ENCODE measurements at places on chromosomes 7 and 10. TPM values are rescaled to one million over a fixed set of nuclear protein-coding genes. Genes with fewer than 3 reads are reported as not detected.
A peak's percentile ranks its signal among the peaks of the same experiment; 100 is the strongest.

TMEM213 gene
- total RNA-seq, result not detected

GRCh38 chr10:44960088-44960460 is 472 bp downstream of the RASSF4 start:
- DNase-seq, result no peak
- no peaks in the 10 kb centered on the region for H3K27me3 ChIP-seq
- H3K27ac ChIP-seq, result peak overlapping the region; percentile 74
- H3K4me3 ChIP-seq, result peak overlapping the region; percentile 75
- no peaks in the 10 kb centered on the region for H3K36me3 ChIP-seq

DNA sequence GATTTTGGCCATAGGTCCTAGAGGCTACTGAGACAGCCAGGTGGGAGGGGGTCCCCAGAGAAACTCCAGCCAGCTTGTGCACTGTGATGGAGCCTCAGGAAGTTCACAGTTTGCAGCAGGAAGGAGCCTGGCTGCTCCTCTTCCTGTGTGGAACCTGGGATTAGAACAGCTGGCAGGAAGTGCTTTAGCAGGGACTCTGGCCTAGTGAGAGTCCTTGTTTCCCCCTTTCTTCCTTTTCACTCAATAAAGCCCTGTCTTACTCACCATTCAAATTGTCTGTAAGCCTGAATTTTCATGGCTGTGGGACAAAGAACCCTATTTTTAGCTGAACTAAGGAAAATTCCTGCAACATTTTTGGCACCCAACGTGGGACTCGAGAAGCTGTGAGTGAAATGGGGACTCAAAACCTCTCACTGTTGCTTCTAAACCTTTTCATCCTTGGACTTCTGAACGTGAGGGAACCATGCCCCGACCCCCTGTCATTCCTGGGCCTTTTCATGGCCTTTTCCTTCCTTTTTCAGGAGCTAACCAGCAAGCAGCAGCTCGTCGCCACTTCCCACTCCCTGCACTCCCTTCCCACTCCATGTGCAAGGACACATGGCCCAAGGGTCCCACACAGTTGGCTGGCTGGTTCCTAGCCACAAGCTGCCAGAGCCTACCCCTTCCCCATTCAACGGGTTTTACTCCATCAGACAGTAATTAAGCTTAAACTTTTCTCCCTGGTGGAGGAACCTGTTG is 32.8 kb upstream of the SORCS3 start:
- no peak overlapping the region for H3K4me3 ChIP-seq
- H3K4me1 ChIP-seq, result no peaks in the 10 kb centered on the region
- DNase-seq, result no peak
- no peaks in the 10 kb centered on the region for H3K36me3 ChIP-seq

GRCh38 chr7:77664715-77665114 is 31.5 kb upstream of the RSBN1L start:
- H3K27me3 ChIP-seq, result no peaks in the 10 kb centered on the region
- no peaks in the 10 kb centered on the region for H3K36me3 ChIP-seq
- no peak for DNase-seq
- H3K4me1 ChIP-seq, result no peaks in the 10 kb centered on the region
- no peak overlapping the region for H3K27ac ChIP-seq

- H3K27ac ChIP-seq, result no peak overlapping the region
- H3K4me3 ChIP-seq, result no peak overlapping the region
- H3K27me3 ChIP-seq, result no peaks in the 10 kb centered on the region
- H3K36me3 ChIP-seq, result no peaks in the 10 kb centered on the region
These were observed 77.2 kb downstream of the NEUROD6 start for GRCh38 chr7:31263338-31263737.

DNA sequence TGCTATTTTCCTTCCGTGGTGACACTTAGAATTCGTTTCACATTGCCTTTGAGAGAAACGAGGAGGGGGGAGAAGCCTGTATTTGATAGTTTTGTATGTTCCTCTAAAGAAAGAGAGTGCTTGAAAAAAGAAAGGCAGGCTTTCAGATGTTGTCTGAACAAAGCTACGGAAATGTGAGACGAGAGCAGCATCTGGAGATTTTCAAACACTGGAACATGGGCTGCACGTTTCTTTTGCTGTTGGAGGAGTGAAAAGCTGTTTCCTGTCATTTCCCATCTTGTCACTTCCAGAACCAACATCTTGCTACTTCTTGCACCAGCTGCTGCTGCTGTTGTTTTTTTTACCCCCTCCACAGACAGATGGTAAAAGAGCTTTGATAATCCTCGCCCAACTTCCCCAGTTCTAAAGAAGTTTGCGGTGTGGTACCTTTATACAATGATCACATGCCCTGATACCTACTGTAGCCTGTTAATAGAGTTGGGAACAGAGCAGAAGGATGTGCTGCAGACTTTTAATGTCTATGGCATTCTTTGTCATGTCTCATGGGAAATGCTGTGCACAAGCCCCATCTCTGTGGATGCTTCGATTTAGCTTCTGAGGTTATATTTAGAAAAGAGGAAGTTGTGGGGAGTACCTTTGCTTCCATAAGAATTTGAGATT is 408.1 kb downstream of the AUTS2 start:
- no peak for DNase-seq
- no peaks in the 10 kb centered on the region for H3K36me3 ChIP-seq
- H3K27me3 ChIP-seq, result no peaks in the 10 kb centered on the region
- no peaks in the 10 kb centered on the region for H3K4me1 ChIP-seq

GRCh38 chr10:112585960-112586359 is 138.9 kb downstream of the VTI1A start:
- H3K27me3 ChIP-seq, result no peaks in the 10 kb centered on the region
- no peak overlapping the region for H3K27ac ChIP-seq
- no peak for DNase-seq
- no peaks in the 10 kb centered on the region for H3K36me3 ChIP-seq
- no peak overlapping the region for H3K4me3 ChIP-seq

DNA sequence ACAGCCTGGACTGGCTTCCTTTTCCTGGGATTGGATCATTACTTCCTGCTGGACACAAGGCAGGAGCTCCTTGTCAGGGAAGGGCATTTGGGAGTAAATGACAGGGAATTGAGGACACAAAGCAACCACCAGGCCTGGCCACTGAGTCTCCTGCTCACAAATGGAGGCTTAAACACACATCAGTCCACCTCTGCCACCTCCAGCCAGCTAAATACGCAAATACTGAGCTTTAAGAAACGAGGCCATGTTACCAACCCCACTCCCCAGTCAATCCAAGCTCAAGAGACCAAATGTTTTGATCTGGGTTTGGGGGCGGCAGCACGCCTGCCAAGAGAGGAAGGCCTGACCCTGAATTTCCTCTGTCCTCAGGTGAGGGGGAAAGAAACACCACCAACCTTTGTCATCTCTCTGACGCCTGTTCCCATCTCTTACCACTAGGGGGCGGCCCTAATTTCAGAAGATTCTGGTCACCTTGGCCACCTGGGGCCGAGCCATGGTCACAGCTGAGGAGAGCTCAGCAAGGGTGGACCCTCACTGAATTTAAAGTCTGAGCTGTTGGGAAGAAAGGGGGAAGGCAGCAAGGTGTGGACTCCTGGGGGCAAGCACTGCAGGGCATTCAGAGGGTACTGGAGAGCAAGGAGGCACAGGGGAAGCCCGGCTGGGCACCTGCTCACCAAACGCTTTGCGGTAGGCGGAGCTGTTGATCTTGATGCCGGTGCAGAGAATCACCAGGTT is 16.5 kb downstream of the AIFM2 start:
- peak; percentile 68 for DNase-seq
- H3K4me3 ChIP-seq, result no peak overlapping the region
- H3K36me3 ChIP-seq, result no peaks in the 10 kb centered on the region
- no peaks in the 10 kb centered on the region for H3K27me3 ChIP-seq

DNA sequence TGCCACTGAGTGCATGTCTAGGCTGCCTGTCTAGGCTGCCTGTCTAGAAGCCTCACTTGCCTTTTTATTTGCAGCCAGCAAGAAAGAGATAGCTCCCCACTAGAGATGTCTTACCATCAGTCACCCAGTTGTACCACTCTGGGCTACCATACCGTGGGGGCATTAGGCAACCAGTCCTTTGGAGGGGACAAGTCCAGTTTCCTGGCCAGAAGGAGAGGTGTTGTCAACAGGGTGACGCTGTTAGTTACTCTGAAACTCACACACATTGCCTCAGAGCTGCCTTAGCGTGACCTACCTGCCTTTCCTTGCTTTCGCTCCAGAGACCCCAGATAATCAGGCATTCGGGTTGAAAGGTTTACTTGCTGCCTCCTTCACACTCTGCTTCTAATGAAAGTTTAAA is 155.4 kb downstream of the CELF2 start:
- no peaks in the 10 kb centered on the region for H3K4me1 ChIP-seq
- no peak overlapping the region for H3K4me3 ChIP-seq
- no peaks in the 10 kb centered on the region for H3K27me3 ChIP-seq
- H3K36me3 ChIP-seq, result no peaks in the 10 kb centered on the region

PRKG1 gene
- 16.6 TPM for total RNA-seq

DNA sequence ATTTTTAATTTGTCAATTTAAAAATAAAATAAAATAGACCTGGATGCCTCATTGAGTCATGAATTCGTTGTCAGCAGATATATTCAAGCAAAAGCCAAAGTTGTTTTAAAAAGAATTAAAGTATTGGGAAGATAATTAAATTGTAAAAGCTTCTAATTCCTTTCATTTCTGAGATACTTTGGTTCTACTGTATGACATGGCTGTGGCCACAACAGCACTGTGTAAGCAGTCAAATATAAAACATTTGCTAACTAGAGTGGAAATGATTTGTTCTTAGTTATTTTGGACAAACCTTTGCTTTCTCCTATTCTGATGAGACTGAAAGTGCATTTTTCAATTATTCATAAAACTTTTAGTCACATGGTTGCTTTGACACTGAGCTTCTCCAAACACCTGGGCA is 143.6 kb upstream of the FAM13C start:
- H3K36me3 ChIP-seq, result no peaks in the 10 kb centered on the region
- DNase-seq, result no peak
- no peak overlapping the region for H3K27ac ChIP-seq
- H3K4me1 ChIP-seq, result no peaks in the 10 kb centered on the region

ERV3-1 gene
- total RNA-seq, result 7.7 TPM

PTPN20 gene
- total RNA-seq, result 4.9 TPM

GIMAP6 gene
- 7.1 TPM for total RNA-seq

DNA sequence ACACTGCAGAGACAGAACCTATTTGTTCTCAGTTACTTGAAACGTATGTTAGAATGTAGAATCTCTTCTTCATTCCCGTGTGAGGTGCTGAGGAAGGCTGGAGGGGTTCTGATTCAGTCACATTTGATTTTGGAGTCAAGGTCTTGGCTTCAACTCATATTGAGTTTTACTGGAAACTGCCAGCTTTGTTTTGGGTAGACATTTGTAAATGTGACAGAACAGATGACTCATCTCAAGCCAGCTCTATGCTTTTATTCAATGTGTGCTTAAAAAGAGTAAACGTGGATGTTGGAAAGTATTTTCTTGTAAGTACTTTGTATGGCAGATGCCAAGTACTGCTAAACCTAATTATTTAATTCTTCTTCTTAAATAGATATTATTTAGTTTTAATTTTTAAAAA is 780.8 kb upstream of the C7orf33 start:
- no peaks in the 10 kb centered on the region for H3K36me3 ChIP-seq
- no peak overlapping the region for H3K4me3 ChIP-seq
- no peak overlapping the region for H3K27ac ChIP-seq
- H3K27me3 ChIP-seq, result no peaks in the 10 kb centered on the region

- H3K4me1 ChIP-seq, result no peaks in the 10 kb centered on the region
- no peak overlapping the region for H3K4me3 ChIP-seq
- peak; percentile 82 for DNase-seq
- no peak overlapping the region for H3K27ac ChIP-seq
These were observed 11.1 kb downstream of the STEAP1B start for GRCh38 chr7:22488643-22489462.

DNA sequence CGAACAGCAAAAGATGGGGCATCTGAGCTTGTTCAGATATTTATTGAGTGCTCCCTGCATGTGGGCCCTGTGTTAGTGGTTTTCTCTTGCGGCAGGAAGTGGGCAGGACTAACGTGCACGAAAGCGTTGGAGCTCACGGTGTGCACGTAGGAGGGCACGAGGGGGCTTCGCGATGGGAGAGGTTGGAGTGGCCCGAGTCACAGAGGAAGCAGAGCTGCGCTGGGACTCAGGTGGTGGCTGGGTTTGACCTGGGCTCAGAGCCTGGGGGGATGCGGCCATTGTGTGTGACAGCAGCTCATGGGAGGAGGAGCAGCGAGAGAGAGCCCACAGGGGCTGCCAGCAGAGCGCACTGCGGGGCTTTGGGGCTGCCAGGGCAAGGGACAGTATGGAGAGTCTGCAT is 7.7 kb downstream of the ZSCAN25 start:
- no peaks in the 10 kb centered on the region for H3K4me1 ChIP-seq
- H3K27ac ChIP-seq, result no peak overlapping the region
- H3K27me3 ChIP-seq, result no peaks in the 10 kb centered on the region
- no peak for DNase-seq
- peaks cover 13% of the 10 kb centered on the region for H3K36me3 ChIP-seq
- no peak overlapping the region for H3K4me3 ChIP-seq

DNA sequence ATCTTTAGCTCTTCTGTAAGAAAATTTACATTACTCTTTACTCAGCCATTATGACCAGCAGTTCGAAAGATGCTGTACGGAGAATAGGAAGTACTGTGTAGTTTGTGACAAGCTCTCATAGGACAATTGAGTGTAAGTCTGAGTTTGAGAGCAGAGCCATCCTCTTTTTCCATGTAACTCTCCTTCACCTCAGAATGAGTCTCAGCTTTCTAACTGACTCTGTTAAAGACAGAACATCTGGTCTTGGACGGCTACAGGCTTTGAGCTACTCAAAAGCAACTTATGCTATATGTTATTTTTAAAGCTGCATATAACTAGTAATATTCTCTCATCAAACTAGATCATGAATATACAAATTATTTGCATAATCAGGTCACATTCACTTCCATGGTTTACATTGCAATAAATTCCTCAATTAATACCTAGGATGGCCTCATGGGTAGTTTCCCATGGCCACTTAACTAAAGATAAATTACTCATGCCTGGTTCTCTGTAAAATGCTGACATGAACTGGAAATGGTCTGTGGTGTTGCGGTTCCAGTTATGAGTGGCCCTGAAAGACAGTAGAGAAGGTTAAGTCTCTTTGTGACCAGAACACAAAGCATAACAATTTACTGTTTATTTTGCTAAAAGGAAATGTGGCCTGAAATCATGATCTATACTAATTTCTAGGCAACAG is 358.7 kb downstream of the PHF14 start:
- H3K27me3 ChIP-seq, result no peaks in the 10 kb centered on the region
- DNase-seq, result no peak
- no peak overlapping the region for H3K4me3 ChIP-seq
- no peaks in the 10 kb centered on the region for H3K36me3 ChIP-seq
- H3K4me1 ChIP-seq, result no peaks in the 10 kb centered on the region

MICU1 gene
- 51.8 TPM for total RNA-seq

DNA sequence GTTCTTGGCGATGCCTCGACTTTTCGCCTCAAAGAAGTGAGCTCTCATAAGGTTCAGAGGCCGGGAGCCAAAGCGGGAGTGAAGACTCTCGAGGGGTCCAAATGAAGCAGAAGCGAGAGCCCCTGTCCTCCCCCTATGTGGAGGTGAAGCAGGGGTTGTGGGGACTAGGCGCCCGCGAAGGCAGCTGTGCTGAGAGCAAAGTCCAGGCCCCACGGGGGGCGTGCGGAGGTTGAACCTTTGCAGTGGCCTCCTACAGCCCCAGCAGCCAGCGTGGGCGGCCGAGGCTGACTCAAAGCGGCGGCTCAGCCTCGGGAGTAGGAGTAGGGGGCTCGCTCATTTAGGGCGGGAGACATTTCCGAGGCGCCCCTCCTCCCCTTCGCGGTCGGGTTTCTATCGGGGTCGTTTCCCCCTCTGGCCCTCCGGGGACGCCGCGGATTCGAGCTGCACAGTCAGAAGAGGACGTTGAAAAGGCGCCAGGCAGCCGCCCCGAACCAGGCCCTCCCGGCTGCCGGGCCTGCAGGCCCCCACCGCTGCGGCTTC is 553 bp upstream of the ADD3 start:
- no peaks in the 10 kb centered on the region for H3K27me3 ChIP-seq
- peak overlapping the region; percentile 80 for H3K27ac ChIP-seq
